Stimulated activated CD8-positive, alpha-beta memory T cell treated with anti-CD3 and anti-CD28 coated beads, Interleukin-7, amount 100 ng/mL, for 48 hours (primary cell): ENCODE measurements at places on chromosomes 13 and 19.

DNA sequence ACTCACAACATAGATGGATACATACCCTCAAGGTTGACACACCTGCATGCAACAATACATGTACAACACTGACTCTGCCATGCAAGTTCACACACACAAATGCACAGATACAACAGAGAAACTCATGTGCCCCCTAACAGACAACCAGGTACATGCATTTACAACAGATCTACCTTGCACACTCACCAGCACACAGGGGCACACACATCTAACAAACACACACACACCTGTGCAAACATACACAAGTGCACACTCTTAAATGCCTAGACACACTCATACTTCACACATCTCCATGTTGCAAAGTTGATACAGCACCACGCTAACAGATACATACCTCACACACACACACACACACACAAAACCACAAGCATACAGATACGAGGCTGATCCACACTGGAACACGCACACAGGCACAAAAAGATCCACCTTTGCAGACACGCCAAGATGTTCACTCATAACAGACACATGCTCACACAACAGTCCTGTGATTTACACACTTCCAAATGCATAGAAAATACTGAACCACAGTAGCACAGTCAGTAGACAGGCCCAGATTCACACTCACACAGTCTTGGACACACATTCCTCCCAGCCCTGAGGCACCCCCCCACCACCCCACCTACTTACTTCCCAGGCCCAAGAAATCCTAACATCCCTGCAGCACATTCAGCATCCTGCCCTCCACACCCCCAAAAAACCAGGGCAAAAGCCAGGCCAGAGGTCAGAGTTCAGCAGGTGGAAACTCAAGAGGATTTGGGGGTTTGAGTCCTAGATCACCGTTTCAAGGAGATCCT, 1.4 kb downstream of the LRFN1 start:
- no peak for DNase-seq

GRCh38 chr13:110580800-110581199, 19.3 kb upstream of the RAB20 start:
- no peak for DNase-seq

DNA sequence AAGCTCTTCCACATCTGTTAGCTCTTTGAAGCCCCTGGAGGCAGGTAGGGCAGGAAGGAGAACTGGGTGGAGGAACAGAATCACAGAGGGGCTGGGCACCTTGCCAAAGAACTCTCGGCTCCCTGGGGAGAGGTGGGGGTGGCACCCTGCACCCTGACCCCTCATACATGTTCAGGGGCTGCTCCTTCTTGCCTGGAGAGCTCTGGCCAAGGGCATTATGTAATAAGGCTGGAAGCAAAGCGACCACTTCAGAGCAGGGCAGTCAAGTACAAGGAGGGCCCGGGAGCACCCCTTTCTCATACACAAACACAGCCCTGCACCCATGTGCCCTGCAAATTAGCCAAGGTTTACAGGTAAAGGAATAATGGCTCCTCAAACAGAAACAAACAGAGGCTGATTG, 351.9 kb upstream of the TSHZ3 start:
- DNase-seq = no peak

DNA sequence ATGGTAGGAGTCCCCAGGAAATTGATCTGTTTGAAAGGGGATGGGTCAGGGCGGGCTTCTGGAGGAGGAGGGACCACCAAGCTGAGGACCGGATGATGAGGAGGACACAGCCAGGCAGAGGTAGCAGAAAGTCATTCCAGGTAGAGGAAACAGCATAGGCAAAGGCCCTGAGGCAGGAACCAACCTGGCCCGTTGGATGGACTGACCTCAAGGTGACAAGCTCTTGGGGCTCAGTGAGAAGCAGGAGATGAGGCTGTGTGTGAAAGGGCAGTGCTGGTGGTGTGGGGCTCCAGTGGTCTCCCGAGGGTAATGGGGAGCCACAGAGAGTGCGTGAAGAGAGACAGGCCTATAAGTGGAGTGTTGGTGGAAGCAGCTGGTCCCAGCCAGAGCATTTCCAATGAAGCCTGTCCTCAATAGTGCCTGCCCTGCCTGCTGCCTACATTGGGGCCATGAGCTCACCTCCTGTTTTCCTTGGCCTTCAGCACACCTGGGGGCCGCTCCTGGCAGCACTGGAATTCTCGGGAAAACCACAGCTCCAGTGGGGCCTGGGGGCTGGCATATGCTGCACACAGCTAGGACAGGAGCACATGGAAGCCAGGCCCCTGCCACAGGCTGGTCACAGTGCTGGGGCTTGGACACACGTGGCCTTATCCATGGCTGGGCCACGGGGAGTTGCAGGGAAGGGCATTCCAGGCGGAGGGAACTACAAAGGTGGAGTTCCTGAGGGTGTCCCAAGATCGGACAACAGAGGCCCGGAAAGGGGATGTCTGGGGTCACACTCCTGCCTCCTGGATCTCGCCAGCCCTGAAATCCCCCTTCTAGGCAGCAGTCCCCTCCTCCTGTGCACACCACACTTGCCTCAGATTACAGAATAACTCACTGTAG, 2.3 kb upstream of the COMP start:
- DNase-seq = no peak

DNA sequence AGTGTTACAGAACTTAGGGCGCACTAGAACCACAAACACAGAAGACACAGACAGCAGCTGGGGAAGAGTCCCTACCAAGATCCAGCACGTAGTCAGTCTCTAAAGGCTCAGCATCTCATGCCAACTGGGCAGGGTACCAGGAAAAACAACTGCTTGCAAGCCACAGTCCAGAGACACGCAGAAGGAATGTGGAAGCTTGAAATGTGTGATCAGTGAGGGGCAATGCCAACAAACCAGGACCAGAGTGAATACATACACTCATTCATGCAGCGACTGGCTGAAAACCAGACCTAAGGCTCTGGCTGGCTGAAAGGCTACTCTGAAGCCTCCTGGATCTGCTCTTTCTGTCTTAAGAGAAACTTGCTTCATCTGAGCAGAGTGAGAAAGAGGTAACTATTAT, 1484.8 kb downstream of the EFNB2 start:
- no peak for DNase-seq

DNA sequence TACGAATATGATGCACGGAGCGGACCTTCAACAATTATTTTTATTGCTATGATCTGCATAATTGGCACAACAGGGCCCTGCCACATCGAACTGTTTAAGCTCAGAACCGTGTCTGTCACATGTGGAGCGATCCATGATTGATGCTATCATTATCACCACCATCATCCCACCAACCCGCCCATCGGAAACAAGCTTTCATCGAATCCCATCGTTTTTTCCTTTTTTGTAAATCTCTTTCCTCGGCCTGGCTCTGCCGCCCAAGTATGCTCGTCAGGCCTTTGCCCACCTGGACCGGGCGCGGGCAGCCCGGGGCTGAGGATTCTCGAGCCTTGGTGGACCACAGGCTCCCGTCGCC, 533 bp upstream of the DCAF15 start:
- DNase-seq = no peak

DNA sequence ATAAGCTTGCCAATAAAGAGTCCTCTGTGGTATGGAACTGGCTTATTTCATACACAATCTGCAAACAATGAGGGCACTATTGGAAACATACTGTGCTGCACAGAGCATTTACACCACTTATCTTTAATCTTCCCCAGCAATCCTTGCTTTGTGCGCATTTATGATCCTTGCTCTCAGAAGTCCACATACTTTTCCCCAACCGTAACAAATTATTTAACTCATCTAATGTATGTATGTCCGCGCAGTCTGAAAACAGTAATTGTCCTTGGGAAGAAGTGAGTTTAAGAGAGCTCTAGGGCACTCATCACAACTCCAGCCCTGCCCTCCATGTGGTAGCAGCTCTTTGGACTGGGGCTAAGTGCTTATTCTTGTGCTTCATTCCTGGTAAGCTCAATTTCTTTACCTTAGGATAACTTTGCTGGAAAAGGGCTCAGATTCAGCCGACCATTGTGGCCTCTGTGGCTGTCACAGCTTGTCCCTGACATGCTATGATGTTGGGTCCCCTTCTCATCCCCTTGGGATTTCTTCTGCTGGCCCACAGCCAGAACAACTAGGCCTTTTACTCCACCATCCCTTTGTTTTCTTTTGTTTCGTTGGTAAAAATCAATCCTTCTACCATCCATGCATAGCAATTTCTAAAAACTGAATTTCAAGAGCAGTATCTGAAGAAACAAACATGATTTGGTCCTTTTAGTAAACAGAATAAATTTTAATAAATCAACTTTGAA, 152.7 kb downstream of the TNFRSF19 start:
- no peak for DNase-seq

GRCh38 chr13:23558675-23559536, 11.3 kb upstream of the TNFRSF19 start:
- DNase-seq = no peak

DNA sequence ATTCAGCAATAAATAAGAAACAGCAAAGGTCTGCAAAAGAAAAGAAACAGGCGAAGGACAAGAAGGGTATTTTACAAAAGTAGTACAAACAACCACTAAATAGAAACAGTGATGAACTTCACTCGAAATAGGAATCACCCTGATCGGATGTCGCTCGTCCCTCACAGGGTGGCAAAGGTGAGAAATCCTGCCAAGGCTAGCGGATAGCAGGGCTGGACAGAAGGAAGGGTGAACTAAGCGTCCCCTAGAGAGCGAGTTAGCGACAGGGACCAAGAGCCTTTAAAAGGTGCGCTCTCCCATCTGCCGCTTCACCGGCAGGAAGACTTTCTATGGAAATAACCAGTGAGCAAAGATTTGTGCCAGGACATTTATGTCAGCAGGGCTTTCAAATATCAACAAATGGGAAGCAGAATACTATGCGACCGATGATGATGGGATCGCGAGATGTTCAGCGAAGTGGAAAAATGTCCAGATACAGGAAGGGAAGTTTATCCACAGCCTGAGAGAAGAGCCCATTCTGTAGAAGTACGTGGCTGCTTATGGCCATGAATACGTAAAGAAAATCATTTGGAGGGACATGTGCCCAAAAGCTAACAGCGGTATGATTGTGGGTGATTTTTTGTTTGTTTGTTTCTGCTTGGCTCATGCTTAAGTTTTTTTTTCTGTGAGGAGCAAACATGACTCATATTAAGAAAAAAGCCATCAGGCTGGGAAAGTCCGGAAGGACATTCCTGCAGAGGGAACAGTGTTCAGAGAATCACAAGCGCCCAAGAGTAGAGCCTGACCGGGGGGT, 18.9 kb downstream of the ELAVL1 start:
- no peak for DNase-seq

DNA sequence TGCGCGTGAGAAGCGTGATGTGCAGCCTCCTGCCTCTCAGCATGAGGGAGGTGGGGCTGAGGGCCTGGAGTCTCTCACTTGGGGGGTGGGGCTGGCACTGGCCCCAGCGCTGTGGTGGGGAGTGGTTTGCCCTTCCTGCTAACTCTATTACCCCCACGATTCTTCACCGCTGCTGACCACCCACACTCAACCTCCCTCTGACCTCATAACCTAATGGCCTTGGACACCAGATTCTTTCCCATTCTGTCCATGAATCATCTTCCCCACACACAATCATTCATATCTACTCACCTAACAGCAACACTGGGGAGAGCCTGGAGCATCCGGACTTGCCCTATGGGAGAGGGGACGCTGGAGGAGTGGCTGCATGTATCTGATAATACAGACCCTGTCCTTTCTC, 8.7 kb downstream of the CD177 start:
- DNase-seq = no peak

- DNase-seq = no peak
These were observed 38.7 kb downstream of the KATNAL1 start for GRCh38 chr13:30268673-30269072.

- no peak for DNase-seq
These were observed 14.4 kb downstream of the LONP1 start for GRCh38 chr19:5705552-5705951.

GRCh38 chr13:40983725-40984667, 35.1 kb downstream of the ELF1 start:
- DNase-seq = no peak

- no peak for DNase-seq
These were observed 33.0 kb downstream of the SERP2 start for GRCh38 chr13:44406617-44407016.

- no peak for DNase-seq
These were observed 16.7 kb downstream of the CSNK1G2 start for GRCh38 chr19:1957562-1958248.

DNA sequence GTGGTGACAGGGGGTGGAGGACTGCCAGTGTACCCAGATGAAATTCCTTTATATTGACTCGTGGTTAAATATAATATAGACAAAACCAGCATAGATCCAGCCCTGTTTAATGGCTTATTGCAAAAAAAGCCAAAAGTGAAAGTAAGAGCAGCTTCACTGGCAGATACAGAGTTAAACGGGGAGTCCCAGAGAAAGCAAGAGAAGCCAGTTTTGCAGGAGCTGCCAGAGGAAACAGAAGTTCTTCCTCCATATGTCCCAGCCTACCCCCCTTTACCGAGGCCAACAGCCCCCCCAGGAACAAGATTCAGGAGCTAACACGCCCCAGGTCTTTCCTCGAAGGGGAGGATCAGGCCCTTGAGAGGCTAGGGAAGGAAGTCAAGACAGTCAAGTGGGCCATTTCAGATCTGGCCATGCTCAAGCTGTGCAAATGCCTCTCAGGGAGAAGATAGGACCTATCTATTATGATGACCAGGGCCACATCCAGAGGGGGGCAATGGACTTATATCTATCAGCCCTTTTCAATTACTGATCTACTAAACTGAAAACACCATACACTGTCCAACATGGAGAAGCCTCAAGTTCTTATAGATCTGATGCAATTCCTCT, 47.2 kb upstream of the ZNF737 start:
- DNase-seq = no peak

- DNase-seq = no peak
These were observed 33.8 kb upstream of the GARRE1 start for GRCh38 chr19:34220472-34221063.

DNA sequence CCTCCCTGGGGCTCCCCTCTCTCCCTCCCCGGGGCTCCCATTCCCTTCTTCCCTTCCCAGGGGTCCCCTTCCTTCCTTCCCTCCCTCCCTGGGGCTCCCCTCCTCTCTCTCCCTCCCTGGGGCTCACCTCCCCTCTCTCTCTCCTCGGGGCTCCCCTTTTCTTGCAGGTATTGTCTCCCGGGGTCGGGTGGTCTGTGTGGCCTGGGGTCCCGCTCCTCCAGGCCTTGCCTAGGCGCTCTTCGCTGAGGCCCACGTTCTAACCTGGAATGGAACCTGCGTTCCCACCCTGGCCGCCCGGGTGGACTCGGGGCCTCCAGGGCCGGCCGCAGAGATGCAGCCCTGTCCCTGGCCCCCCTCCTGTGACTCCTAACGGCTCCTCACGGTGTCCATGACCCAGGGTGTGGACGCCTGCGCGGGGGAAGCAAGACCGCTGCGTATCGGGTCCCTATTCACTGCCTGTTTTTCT, 940 bp upstream of the DCUN1D2 start:
- no peak for DNase-seq

GRCh38 chr19:46901701-46902401, 41.1 kb downstream of the ARHGAP35 start:
- no peak for DNase-seq

GRCh38 chr13:39603424-39603947, 493 bp upstream of the LHFPL6 start:
- DNase-seq = no peak
